Activated CD4-positive, alpha-beta T cell treated with anti-CD3 and anti-CD28 coated beads for 24 hours (primary cell): ENCODE measurements at places on chromosomes 7 and 10.
A peak's percentile ranks its signal among the peaks of the same experiment; 100 is the strongest.

GRCh38 chr7:79453558-79454360 lies at the start of gene MAGI2:
Gene MAGI2 (minus strand): TSS chr7:79453667. CDS start chr7:79453320, 347 bp downstream.
- no peak for DNase-seq

- no peak for DNase-seq
Measured at GRCh38 chr7:65992526-65992925, 10.5 kb upstream of the GUSB start.

- no peak for DNase-seq
Measured at GRCh38 chr7:66348959-66349358, 143.8 kb downstream of the TPST1 start.

DNA sequence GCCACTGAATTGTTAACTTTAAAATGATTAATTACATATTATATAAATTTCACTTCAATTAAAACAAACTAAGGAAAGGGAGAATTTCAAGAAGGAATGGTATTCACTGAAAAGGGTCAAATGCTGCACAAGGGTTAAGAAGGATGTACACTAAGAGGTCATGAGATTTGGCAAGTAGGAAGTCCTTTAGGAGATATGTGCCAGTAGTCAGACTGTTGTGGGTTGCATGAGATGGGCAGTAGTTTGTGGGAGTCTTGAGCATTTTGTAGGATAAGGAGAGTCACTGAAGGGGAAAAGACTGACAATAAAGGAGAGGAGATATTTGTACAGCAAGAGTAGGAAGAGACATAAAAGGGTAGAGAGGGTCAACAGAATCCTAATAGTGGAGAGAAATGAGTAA lies 12.4 kb upstream of the PTPN12 start:
- DNase-seq: no peak

DNA sequence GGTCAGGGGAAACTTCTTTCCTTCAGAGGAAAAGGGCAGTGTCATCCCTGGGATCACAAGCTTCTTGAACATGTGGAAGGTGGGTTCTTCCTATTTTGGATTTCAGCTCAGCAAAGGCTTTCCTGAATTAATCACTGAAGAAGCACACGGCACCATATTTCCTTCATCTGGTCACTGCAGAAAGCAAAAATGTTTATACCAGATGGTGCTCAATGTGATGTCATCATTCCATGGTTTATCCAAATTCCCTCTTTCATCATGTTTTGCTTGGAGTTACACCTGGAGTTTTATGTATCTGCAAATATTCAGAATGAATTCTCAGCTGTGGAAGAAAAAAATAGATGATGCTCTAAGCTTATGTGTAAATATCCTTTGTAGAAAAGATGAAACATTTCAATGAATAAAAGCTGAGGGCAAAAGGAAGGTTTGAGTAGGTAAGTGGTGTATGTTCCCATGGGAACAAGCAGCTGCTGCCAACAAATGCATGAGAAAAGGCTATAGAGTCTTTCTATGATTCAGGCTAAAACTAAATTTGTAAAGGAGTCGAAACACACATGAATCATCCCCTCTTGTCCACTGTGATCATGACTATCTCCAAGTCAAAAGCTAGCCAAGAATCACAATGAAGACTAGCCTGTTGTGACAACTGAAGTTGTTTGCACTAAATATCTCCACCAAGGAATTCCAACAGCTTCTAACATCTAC lies 26.9 kb upstream of the BPGM start:
- DNase-seq: no peak

GRCh38 chr7:103447073-103447960 lies 1.3 kb upstream of the SLC26A5 start:
- DNase-seq: peak; percentile 38

- DNase-seq: no peak
Measured at GRCh38 chr7:34337163-34337562, 320.9 kb upstream of the NPSR1 start.
